ENCODE measurements at places on chromosomes 5 and 9.

DNA sequence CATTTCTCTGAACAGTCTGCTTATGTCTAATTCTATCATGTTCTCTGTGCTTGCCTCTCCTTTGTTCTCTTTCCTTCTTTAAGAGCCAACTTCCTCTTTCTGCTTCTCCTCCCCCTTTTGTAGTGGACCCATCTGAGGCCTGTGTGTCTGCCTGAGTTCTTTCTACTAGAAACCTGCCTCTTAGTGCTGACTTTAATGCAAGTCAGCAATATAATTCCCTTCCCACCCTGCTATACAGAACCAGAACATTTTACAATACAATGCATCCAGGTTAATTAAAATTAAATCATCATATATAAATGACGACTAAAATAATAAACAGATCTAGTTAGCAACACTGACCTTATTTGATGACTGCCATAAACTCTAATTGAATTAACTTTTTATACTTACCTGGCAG is 82.6 kb upstream of the GAS1 start:
- DNase-seq: no peak

DNA sequence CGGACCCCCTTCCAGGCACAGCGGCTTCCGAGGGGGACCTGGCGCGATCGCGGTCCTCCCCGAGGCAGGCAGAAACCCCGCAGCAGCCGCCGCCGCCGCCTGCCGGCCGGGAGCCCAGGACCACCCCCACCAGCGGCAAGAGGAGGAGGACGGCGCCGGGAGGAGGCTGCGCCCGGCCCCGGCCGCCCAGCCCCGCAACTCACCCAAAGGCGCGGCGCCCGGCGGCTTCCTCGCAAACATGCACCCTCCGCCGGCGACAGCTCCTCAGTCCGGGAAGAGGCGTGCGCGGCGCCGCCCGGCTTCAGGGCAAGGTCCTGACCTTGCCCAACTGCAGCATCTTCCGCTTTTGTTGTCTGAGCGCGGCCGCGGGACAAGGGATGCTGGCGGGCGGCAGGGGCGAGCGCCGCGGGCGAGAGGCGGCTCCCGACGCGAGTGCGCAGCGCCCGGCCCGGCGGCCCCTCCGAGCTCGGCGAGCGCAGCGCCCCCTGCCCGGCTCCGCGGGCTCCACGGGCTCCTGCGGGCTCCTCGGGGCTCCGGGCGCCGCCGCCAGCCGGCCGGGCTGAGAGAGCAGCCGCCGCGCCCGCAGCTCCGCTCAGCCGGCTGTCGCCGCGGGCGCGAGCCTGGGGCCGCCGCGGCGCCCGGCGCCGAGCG is 507 bp downstream of the CTNND2 start:
- no peak for DNase-seq

DNA sequence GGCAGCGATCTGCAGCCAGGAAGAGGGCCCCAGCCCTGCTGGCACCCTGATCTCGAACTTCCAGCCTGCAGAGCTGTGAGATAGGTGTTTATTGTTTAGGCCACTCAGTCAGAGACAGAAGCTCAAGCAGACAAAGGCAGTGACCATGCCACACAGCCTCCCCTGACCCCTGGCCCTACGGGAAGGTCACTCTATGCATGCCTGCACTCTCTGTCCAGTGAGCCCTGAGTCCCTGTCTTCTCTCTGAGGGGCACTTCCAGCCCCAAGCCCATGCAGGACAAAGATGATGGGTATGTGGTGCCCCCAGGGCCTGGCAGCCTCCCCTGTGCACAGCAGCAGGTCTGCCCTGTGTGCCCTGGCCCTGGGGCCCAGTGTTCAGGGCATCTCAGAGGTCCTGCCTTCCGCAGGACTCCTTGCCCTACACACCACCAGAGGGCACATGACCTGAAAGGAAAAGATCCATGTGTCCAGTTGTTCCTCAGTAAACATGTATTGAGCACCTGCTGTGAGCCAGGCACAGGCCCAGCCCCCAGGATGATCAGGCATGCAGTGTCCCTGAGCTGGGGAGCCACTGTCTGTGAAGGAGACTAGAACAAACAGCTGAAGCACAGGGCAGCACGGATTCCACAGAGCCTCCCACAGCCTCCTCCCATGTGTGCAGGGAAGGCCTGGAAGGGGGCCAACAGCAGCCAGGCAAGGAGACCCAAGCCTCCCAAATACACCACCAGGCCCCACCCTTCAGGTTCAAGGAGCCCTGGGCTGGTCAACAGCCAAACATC is 109.3 kb downstream of the ATPSCKMT start:
- DNase-seq: no peak

GRCh38 chr9:81535542-81536241 is 153.7 kb downstream of the TLE1 start:
- no peak for DNase-seq

GRCh38 chr9:86126998-86127972 is 27.9 kb upstream of the GOLM1 start:
- DNase-seq: peak; percentile 74

DNA sequence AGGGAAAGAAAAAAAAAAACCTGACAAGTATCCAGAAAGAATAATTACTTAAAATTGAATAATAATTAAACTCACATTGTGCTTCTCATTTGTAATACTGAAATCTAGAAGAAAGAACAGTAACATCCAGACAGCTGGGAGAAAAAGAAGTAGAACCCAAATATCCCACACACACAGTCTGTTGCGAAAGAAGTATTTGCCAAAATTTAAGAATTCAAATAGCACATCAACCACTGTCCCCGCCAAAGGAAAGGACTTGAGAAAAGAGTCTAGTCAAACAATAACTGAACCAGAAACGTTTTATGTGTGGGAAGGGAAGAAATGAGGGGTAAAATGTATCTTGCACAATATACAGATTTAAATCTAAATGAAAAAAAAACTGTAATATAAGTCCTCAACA is 202.8 kb downstream of the MLLT3 start:
- DNase-seq: no peak

DNA sequence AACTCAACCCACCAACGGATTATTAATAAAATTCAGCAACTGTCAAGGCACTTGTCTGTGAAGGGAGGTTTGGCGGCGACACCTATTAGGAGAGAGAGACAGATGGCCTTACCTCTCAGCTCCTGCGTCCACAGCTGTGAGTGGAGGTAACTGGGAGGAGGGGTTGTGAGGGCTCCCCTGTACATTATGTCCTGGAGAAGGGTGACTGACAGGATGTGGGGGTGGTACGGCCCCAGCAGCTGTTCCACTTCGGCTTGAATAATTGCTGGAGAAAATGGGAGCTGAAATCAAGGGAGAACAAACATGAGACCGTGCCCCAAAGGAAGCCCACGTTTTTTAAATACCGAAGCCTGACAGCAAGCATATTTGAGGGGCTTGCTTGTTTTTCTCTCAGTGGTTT is 353.5 kb upstream of the RFX3 start:
- DNase-seq: no peak

GRCh38 chr9:87878989-87879511 is 3.6 kb upstream of the SPATA31E1 start:
- no peak for DNase-seq

DNA sequence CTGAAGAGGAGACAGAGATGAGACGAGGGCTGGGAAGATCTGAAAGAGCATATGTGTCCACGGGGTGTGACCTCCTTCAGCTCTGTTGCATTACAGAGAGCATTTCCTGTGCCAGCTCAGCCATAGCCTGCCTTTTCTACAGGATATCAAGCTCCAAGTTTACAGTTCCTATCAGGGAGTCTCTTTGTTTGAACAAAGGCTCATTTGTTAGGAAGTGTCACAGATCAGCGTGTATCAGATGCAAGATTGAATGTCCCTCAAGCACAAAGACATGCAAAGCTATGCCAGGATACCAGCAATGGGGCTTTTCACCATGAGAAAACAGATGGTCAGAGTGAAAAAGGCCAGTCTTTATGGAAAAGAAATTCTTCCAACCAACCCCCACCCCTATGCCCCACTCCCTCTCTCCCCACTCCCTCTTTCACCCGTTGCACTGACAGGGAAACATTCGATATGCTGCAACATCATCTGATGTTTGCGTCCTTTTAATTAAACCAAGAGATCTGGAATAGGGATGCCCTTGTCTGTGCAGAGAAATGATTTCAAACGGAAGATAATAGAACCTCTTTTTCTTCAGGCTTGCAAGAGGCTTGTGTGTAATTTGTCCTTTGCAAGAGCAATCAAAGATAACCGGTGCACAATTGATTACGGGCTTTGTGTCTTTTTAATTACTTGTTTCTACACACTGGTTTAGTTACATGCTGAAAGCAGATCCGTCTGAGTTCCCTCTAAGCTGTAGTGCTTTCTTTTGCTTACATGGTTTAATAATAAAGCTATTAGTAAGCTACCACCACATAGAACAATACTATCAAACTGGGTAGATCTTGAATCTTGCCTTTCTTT is 263.1 kb upstream of the RGMB start:
- no peak for DNase-seq

GRCh38 chr9:73179589-73179988 is 27.9 kb downstream of the ANXA1 start:
- no peak for DNase-seq

DNA sequence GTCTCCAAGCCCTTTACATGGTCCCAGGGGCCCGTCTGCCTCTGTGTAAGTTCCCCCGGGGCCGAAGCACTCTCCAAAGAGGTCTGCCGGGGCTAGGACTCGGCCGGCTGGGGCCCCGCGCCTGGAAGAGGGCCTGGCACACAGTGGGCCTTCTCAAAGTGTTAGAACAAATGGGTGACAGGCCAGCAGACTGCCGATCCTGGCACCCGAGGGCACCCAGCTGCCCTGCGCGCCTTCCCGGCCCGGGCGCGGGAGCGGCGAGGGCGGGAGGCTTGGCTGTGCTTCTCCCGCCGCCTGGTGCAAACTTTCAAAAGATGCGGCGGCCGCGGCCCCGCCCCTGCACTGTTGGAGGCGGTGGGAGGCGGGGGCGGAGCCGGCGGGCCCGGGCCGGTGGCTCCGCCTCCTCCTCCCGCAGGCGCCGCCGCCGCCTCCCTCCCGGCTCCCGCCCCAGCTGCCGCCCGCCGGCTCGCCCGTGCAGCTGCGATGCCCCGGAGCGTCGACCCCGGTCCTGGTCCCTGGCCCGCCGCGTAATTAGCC is at the start of gene NEURL1B:
Gene NEURL1B (plus strand): TSS at position 442 of the 537 bp plus-strand sequence. CDS start 144 bp downstream, outside the sequence.
- DNase-seq: no peak

- DNase-seq: no peak
These were observed 7.3 kb downstream of the CDC14B start for GRCh38 chr9:96612105-96612965.

DNA sequence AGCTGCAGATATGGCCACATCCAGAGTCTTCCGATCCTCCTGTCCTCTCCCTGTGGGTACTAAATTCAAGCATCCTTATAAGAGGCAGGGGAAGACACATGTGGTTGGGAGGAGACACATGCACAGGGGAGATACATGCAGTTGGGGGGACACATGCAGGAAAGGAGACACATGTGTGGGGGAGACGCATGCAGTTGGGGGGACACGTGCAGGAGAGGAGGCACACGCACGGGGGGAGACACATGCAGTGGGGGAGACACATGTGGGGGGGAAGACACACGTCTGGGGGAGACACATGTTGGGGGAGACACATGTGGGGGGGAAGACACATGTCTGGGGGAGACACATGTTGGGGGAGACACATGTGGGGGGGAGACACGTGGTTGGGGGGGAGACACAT is 21.2 kb upstream of the OLFM1 start:
- DNase-seq: no peak

DNA sequence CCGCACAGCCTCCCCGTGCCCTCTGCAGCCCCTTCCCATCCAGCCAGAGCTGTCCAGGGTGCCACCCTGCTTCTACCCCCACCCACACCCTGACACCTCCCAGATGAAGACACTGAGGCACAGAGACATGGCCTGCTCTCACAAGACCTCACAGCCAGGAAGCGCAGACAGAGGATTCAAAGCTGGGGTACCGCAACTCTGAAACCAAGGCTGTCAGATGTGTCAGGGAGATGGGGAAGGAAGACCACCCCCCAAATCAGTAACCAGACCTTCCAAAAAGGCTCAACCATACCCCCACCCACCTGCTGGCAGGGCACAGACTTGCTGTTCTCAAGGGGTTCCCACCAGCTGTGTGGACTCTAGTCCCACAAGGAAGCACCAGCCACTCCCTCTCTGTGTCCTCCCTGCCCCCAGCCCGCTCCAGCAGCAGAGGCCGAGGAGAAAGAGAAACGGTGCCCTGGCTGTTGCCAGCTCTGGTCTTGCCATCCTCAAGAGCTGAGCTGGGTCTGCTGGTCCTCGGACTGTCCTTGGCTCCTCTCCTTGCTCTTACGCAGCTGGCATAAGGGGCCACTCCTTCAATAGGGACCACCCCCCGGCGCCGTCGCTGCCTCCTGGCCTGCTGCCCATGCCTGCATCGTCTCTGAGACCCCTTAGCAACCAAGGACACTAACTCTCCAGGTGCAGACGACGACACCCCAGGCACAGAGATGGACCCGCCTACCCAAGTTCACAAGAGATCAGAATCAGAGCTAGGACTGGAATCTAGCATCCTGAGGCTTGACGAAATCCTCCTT is 699 bp downstream of the AKNA start:
- no peak for DNase-seq

DNA sequence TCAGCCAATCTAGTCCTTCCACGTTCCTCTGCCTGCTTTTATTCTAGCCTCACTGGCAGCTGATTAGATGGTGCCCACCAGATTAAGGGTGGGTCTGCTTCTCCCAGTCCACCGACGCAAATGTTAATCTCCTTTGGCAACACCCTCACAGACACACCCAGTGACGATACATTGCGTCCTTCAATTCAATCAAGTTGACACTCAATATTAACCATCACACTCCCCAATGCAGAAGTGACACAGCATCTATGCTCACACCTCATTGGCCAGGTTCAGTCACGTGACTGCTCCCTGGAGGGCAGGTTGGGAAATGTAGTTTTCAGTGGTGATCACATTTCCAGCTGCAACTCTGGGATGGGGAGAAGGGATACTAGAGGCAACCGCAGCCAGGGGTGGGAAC is 13.0 kb downstream of the SUSD3 start:
- no peak for DNase-seq

DNA sequence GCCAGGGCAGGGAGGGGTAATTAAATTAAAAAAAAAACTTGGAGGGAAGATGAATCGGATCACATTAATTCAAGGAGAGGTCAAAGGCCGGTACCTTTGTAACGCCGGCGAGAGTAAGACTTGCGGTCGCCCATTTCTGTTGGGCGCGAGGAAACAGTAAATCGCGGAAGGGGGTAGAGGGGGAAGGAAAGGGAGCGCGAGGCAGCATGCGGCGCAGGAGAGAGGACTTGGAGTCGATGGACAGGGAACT is 324 bp upstream of the RGMB start:
- no peak for DNase-seq

DNA sequence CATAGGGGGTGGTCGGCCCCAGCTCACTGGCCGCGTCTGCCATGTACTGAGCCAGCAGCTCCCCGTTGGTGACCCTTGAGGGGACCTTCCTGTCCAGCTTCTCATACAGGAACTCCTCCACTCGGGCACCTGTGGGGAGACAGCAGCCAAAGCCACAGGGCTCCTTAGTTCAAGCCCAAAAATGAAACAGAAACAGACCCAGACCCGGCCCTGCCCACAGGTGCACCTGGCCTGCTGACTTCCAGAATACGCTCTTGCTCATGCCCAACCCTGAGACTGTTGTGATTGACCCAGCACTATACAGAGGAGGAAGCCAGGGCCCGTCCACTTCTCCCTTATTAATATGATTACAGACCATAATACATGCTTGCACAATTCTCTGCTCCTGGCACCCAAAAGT is 7.0 kb downstream of the SH3GLB2 start:
- DNase-seq: no peak

GRCh38 chr9:3036333-3036700 is 192.4 kb upstream of the PUM3 start:
- DNase-seq: no peak

GRCh38 chr5:138245717-138246116 is 28.7 kb downstream of the GFRA3 start:
- no peak for DNase-seq

Measured in NT2/D1 (cell line).